Natural killer cell treated with Interleukin-12 subunit alpha and Interleukin-12 subunit beta and Interleukin-15 and Interleukin-18, amount 100 ng/mL, for 72 hours (primary cell): ENCODE measurements at places on chromosomes 2 and 18. TPM values are rescaled to one million over a fixed set of nuclear protein-coding genes. Genes with fewer than 3 reads are reported as not detected.

DNA sequence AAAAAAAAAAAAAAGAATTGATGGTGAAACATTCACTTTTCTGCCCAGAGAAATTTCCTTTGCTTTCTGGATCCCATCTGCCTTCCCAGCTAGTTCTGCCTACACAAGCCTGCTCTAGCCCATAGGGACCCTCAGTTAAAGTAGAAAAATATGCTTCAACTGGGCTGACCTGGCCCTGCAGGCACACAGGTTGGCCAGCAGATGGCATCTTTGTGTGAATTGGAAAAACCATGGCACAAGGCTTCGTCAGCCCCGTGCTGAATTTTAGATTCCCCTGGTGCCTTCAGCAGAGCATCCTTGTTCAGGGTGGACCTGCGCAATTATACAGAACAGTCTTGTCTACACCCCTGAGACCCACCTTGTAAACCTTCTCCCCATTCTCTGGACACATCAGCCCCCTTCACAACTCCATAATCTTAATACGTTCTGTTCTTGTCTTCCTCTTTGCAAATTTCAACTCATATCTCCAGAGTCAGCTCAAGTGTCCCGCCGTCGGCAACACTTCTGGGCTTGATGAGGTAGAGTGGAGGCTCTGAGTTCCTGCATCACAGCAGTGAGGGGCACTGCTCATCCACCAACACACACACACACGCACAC lies 114.5 kb downstream of the INSIG2 start:
- DNase-seq: peak; percentile 72

DNA sequence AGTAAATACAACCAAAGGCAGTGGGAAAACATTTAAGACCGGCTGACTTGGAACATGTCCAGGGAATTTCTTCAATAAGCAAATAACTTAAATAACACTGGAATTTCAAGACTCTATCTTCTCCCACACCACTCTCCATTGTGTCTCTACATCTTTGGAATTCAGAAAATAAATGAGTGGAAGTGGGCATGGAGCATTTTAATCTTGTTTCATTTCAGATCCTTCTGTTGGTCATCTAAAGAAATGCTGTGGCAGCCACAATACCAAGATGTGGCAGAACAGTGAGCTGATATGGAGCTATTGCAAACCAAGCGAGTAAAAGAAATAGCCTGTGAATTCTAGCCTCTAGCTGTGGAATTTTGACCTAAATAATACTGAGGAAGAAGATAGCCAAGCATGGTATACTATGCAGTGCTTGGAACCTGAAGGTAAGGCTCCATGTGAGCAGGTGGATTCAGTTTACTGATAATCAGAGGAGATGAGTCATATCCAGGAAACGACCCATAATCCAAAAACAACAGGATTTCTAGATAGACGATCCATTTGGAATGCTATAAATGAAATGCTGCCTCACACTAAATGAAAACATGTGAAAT lies 157.1 kb upstream of the SCN7A start:
- no peak for DNase-seq

DNA sequence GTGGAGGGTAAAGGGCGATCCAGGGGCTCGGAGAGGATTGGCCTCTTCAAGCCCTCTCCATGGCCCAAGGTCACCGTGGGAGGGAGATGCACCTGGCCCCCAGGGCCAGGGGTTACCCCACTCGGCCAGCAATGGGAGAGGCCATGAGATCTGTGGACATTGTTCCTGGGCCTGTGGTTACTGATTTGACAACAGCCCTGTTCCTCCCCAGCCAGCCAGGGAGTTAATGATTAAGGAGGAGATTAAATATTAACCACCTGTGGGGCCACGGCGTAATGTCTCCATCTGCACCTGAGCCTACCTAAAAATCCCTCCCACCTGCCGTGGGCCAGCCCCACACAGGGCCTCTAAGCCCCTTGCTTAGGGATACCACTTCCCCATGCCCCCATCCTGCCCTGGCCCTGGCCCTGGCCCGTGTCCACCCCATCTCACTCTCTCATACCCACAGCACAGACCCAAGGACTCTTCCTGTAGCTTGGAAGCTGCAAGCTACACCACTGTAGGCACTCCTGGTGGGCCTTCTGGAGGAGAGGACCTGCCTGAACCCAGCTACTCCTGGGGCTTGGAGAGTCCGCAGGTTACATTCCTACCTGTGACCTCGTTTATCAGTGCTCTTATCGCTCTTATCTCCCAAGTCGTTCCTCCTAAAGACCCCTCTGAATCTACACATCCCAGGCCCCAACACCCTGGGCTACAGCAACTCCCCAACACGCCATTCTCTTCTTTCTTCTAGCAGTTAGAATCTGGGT lies 32.1 kb downstream of the ZFP36L2 start:
- no peak for DNase-seq

GRCh38 chr2:114968748-114969400 lies 526.4 kb downstream of the DPP10 start:
- no peak for DNase-seq

Gene GREB1
- 1.1 TPM for total RNA-seq

Gene RNPEPL1
- 67.6 TPM for total RNA-seq

GRCh38 chr2:203490391-203490790 lies 44.7 kb downstream of the RAPH1 start:
- no peak for DNase-seq

Gene ARHGEF4
- total RNA-seq: not detected

Gene DIS3L2
- total RNA-seq: 38.8 TPM

- no peak for DNase-seq
Observed at GRCh38 chr2:104866122-104866864, 12.4 kb downstream of the POU3F3 start.

DNA sequence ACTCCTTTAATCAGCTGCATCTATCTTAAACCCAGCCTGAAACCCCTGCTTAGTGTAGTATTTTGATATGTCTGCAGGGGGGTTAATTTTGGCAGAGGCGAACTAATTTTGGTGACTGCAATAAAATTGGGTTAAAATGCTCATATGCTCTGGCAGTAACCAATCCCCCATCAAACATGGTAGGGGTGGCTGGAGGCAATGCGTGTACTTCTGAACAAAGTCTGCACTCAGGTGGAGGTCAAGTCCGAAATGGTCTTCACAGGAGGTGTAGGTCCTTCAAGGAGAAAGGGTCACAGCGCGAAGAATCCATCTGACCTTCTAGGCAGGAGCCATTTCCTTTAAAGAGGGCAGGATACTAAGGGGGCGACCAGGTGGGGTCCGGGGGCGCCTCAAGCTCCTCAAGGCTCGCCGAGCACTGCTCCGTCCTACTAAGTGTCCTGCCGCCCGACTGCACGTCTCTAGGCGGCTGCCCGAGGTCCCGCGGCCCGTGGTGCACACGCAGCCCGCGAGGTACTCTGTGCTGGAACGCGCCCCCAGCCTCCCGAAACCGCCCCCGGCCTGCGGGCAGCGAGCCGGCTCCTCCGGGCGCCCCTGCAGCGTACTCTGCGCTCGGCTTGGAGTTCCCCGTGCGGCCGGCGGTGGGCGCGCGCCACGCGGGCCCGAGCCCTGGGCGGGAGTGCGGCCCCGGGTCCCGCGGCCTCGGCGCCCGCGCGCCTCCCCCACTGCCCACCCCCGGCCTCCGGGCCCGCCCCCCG lies 1.7 kb upstream of the LDLRAD4 start:
- DNase-seq: no peak

Gene IL1B
- 1.8 TPM for total RNA-seq

- DNase-seq: no peak
Observed at GRCh38 chr2:119408221-119408619, 23.4 kb upstream of the TMEM37 start.

GRCh38 chr2:196220671-196221070 lies 49.3 kb upstream of the STK17B start:
- DNase-seq: no peak

DNA sequence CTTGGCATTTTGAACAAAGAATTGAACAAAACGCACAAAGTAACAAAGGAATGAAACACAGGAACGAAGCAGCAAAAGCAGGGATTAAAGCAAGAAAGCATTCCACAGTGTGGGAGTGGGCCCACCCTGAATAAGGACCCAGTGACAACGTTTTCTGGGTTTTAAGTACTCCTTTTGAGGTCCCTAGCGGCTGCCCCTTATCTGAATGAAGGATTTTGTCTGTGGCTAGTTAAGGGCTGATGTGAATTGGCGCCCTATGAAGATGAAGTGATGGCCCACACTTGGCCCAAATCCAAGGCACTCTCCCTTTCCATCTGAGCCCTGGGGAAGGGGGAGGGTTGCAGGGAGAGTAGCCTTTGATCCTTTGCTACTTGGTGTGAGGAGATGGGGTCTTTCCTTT lies 7.8 kb upstream of the CCDC141 start:
- no peak for DNase-seq

- no peak for DNase-seq
Observed at GRCh38 chr2:40105593-40105992, 326.5 kb upstream of the THUMPD2 start.

Gene HDHD2
- 27.8 TPM for total RNA-seq

DNA sequence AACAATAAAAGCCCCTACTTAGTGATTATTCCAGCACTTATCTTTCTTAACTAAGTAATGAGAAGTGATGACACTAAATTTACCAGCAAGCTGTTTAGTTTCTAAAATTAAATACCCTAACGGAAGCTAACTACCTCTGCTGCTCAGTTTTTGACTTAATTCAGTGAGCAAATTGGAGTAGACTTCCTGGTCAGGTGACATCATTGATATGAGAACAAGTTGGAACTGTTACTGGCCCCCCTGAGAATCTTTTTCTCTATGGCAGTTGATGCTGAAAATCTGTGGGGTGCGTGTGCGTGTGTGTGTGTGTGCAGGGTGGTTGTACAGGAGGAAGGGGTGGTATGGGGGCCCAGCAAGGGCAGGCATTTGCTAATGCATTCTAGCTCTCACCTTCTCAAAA lies 35.5 kb upstream of the BMP10 start:
- no peak for DNase-seq

DNA sequence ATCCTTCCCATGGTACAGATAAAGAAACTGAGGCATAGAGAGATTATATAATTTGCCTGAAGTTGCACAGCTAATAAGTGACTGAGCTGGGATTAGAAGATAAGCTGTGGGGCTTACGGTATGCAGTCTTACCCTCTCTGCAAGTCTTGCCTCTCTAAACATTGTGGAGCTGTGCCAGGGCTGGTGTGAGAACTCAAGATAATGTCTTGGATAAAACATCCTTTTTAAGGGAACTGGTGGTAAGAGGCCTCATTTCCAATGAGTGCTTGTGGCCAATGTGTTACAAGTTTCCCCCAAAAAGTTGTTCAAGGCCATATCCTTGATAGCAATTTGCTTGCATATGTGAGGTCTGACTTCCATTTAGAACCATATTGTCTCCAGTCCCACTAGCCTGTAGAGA lies 84.3 kb upstream of the ETAA1 start:
- no peak for DNase-seq

DNA sequence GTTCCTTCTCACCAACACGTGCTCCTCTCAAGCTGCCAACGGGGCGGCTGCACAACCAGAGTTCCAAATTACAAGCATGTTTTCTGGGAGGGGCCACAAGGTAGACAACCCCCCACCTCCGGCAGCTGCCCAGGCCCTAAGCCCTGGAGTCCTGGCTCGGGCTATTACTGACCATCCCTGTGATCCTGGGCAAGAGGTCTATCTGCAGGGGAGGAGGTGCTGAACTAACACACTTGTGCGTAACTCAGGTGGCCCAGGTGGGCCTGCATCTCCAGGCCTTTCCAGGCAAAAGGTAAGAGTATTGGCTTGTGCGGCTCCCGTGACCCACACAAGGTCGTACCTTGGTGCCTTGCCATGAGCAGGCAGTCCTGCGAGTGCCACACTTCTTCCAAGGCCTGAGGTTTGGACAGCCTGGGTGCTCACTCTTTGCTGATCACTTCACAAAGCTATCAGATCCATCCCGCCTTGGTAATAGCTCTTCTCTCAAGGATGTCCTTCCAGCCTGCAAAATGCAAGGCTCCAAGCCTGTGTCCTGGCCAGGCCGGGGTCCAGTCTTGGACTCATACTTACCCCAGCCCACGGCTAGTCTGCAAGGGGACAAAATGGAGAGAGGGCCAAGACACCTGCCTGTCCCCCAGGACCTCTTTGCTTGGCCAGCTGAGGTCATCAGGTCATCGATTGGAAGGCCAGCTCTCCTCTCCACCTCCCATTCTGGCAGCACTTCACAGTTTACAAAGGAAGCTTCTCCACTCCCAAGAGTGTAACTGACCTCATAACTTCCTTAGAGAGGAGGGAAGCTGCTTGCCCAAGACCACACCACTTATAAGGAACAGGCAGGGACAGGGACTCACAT lies 33.9 kb downstream of the ADRA2B start:
- no peak for DNase-seq

GRCh38 chr2:204258890-204259289 lies 286.4 kb upstream of the PARD3B start:
- no peak for DNase-seq

Gene TRIB2
- total RNA-seq: 12.3 TPM

- DNase-seq: no peak
Observed at GRCh38 chr2:170878505-170878904, 50.5 kb upstream of the GORASP2 start.

DNA sequence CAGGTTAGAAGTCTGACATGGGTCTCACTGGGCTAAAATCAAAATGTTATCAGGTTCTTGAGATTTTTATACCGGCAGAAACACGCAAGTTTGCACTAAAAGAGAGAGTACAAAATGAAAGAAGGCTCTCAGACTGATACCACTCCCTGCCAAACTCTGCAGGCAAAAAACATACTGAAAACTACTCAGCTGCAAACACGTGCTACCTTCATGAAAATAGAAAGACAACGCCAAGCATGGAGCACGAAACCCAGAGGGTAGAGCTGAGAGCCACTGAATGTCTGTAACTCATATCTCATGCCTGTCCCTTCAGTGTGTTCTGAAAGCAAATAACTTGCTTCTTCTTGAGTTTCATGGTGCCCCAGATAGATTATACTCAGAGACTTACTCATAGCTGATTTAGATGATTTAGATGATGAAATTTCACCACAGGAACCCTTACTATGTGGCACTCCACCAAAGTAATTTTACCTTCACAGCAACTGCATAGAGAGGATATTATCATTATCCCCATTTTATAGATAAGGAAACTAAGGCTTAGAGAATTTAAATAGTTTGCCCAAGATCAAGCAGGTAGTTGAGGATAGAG lies 313.0 kb upstream of the SLC39A10 start:
- no peak for DNase-seq

- DNase-seq: no peak
Observed at GRCh38 chr18:3554811-3555427, 104.9 kb downstream of the TGIF1 start.

Gene SPC25
- total RNA-seq: 30.3 TPM

DNA sequence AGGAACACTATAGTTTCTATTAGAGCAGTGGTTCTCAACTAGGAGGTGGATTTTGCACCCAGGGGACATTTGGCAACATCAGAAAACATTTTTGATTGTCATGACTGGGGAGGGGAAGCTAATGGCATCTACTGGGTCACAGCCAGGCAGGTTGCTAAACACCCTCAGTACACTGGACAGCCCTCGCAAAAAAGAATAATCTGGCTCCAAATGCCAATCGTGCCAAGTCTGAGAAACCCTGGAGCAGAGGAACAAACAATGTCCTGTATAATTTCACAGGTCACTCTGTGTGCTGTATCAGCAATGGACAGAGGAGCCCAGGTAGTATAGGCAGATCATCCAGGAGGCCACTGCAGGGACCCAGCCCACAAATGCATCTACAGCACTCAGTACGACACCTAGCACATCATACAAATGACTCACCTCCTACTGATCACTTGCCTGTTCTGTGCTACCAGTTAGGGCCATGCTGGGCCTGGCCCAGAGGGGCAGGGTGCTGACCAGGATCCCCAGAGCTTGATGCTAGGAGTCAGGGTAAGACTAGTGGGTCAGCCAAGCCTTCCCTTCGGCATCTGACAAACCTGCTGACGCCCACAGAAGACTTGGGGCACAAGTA lies 37.6 kb downstream of the SFXN5 start:
- DNase-seq: no peak

- no peak for DNase-seq
Observed at GRCh38 chr18:58228176-58228575, 184.2 kb downstream of the NEDD4L start.

GRCh38 chr2:142741764-142742269 lies 135.6 kb upstream of the KYNU start:
- no peak for DNase-seq
